Skin of body (tissue), 3 donors: ENCODE measurements at places on chromosomes 1 and 21. TPM values are rescaled to one million over a fixed set of nuclear protein-coding genes. Genes with fewer than 3 reads are reported as not detected.

- DNase-seq, result no peak
Observed at GRCh38 chr1:220991959-220992704, 112.9 kb downstream of the HLX start.

The GPR25 gene
- not detected for total RNA-seq

GRCh38 chr21:16388291-16388690 is 658.5 kb downstream of the USP25 start:
- no peak for DNase-seq

The AMY2B gene
- total RNA-seq, result 20.8 TPM

The NPPA gene
- 1.3 TPM for total RNA-seq

The RBM11 gene
- total RNA-seq, result 0.30 TPM

The CA6 gene
- total RNA-seq, result 4.8 TPM

DNA sequence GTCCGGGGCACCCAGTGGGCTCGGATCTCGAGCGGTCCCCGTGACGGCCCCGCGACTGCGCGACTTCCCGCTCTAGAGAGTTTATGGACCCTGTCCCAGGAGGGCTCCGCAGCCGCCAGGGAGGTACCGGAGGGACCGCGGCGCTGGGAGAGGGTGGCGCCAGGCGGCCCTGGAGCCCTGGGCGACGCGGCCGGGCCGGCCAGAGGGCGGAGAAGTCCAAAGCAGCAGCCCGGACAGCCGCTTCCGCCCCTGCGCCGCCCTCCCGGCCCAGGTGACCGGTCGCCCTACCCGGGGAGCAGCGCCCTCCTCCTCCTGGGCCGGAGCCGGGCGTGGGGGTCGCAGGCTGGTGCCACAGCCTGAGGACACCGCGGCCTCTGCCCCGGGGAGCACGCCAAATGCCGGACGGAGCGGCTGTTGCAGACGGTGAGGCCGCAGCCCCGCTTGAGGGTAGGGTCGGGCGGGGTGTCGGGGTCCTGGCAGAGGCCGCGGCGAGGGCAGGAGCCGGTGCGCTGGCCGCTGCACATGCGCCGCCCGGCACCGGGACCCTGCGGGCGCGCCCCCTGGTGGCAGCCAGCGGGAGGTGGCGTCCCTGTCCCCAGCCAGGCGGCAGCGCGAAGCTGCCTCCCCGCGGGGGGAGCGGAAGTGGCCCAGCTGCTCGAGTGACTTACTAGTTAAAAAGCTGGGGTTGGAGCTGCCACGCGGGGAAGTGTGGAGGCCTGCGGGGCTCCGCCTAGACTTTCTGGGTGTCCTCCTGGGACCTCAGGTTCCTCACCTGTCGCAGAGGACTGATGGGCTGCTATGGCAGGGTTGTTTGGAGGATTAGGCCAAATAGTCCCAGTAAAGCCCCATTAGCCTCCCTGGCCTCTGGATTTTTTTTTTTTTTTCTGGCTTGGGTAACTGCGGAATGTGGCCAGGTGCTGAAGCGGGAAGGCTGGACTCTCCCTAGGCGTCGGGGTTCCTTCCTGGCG is 20.9 kb upstream of the ZNF678 start:
- peak; percentile 76 for DNase-seq

The SPRR2F gene
- not detected for total RNA-seq

DNA sequence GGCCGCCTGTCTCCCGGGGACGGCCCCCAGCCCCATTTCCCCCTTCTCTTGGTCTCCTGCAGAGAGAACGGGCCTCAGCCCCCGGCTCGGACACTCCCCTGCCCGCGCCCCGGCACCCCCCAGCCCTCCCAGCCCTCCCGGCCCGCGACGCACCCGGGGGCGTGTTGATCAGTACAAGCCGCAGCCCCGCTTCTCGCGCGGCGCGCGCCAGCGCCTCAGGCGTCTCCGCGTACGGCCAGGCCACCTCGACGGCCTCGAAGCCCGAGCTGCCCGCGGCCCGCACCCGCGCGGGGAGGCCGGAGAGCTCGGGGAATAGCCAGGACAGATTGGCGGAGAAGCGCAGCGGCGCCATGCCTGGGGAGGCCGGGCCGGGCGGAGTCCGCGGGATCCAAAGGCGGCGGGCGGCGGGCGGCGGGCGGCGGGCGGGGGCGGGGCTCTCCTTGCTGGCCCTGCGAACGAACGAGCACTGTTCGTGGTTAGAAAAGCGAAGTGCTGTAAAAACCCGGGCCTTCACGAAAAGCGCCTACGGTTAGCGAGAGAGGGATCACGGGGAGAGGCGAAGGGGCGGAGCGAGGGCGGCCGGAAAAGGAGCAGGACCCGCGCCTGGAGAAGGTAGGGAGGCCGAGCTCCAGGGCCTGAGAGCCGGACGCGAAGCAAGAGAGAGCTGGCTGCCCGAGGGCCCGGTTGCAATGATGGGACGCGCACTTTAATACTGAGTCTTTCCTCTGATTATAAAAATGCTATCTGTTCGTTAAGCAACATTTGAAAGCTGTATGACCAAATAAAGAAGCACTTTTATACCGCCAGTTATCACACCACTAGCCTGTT is at the start of gene HYI:
HYI (minus strand) TSS at position 490 of the 828 bp plus-strand sequence; CDS start at position 352, 138 bp downstream.
- DNase-seq, result peak; percentile 70

DNA sequence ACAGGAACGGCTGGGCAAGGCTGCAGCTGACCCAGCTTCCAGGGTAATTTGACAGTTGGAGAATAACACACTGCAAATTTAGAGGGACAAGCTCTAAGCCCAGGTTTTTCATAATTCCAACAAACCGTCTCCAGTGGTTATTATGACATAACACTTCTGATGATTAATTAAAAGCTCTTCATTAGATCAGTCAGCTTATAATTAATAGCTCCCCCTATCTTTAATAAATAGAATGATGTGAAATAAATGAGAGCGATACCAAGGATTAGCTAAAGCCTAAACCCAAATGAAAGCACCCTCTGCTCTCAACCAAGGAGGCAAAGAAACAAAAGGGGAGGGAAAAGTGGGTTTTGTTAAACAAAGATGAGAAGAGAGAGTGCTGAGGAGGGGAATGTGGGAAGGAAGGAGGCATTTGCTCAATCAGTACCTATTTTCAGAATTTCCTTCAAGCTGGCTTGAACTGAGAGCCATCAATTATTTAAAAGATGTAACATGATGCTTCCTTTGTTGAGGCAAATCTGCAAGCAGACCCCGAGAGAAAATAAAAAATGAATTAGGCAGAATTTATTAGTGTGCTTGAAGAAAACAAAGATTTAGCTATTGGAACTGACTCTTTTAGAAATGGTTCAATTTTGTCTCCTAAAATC is 221.8 kb upstream of the ESRRG start:
- no peak for DNase-seq

- no peak for DNase-seq
Observed at GRCh38 chr1:3026581-3027391, 5.5 kb downstream of the ACTRT2 start.

DNA sequence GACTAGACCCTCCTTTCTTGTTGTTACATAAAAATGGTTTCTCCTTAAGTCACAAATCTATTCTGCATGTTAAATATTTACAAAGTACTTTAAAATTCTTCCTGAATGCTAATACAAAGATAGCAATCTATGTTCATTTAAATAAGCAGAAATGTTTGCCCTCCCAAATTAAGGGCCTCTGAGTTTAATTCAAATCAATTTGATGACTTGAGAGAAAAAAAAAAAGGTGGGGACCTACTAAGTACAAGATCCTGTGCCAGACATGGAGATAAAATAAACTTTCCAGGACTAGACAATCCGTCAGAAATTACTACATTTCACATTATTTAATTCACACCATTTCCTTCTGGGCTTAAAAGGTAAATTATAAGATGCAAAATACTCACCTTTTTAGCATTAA is 548.3 kb downstream of the DPYD start:
- no peak for DNase-seq

The IFI44L gene
- 3.0 TPM for total RNA-seq

DNA sequence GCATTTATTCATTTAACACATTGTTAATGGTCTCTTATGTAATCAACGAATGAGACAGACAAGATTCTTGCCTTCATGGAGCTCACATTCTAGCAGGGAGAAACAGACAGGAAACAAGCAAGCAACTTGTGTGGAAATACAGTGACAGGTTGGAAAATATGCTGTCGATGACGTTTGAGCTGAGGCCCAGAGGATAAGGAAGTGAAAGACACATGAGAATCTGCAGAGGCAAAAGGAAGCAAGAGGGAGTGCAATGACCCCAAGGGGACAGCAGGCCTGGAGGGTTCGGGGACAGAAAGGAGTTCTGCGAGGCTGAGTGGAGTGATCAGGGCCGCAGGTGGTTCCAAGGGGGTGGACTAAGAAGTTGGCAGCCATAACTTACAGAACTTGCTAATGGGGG is 60.6 kb upstream of the AKT3 start:
- DNase-seq, result no peak

The DDR2 gene
- 61.7 TPM for total RNA-seq

- DNase-seq, result no peak
Observed at GRCh38 chr1:26419494-26419893, 8.9 kb downstream of the LIN28A start.

The ASCL5 gene
- total RNA-seq, result not detected

DNA sequence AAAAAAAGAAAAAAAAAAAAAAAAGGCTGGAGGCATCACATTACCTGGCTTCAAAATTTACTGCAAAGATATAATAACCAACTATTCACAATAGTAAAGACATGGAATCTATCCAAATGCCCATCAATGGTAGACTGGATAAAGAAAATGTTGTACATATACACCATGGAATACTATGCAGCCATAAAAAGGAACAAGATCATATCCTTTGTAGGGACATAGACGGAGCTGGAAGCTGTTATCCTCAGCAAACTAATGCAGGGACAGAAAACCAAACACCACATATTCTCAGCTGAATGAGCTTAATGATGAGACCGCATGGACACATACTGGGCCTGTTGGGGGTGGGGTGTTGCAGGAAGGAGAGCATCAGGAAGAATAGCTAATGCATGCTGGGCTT is 330.5 kb downstream of the SRGAP2C start:
- no peak for DNase-seq

The SGIP1 gene
- total RNA-seq, result 1.9 TPM

The RBP7 gene
- total RNA-seq, result 11.6 TPM

- DNase-seq, result no peak
Observed at GRCh38 chr1:114231301-114231700, 77.6 kb upstream of the SYT6 start.

DNA sequence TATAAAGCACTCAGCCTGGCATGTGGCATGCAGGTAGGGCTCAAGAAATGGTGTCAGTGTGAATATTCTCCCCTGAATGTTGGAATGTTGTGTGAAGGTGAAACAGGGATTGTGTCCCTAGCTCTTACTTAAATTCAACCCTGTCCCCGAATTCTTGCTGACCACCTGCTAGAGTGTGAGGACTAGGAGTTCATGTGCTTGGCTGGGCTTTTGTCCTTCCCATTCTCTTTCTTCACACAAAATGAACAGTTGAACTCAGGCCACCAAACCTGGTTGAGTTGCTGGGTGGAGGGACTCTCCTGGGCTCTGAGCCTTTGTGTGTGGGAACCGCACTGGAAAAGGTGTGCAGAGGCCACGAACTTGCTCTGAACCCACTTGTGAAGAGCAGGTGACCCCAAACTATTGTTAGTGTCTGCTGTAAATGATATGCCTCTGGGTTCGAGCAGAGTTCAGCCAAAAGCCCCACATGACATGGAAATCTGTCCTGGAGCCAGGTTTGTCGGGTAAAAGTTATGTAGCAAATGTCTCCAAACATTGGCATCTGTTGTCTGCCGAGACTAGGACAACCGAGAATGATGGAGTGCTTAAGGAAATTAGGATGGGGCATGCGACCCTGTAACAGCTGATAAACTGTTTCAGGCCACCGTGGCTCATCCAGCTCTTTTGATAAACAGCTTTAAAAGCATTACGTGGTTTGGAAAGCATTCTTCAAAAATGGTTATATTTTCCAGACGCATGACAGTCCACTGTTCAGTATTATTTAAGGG is 144.2 kb downstream of the DHRS3 start:
- DNase-seq, result peak; percentile 65

DNA sequence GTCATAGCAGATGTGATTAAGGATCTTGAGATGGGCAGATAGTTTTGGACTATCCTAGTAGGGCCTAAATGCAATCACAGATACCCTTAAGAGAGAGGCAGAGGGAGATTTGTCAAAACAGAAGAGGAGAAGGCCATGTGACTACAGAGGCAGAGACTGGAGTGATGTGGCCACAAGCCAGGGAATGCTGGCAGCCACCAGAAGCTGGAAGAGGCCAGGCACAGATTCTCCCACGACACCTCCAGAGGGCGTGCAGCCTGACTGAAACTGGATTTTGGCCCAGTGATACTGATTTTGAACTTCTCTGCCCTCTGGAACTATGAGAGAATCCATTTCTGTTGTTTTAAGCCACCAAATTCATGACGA is 52.1 kb upstream of the EPS8L3 start:
- DNase-seq, result no peak

GRCh38 chr1:81505831-81506230 is 294.9 kb upstream of the ADGRL2 start:
- DNase-seq, result no peak

- no peak for DNase-seq
Observed at GRCh38 chr1:226737819-226738420, 1.2 kb downstream of the ITPKB start.

GRCh38 chr1:246058466-246058865 is 448.6 kb downstream of the SMYD3 start:
- no peak for DNase-seq
